A549 treated with dexamethasone at 1 μM for 4 hours (cell line): ENCODE measurements at places on chromosomes 12 and 14. TPM values are rescaled to one million over a fixed set of nuclear protein-coding genes. Genes with fewer than 3 reads are reported as not detected.

Gene TPH2
- total RNA-seq: 0.06 TPM in 1 of 5 replicates, not detected in the others

Gene PDE6H
- not detected in 5 replicates for total RNA-seq

Gene CD4
- total RNA-seq: not detected in 5 replicates

Gene PTCSC3
- not detected in 5 replicates for total RNA-seq

Gene ANKRD13A
- total RNA-seq: 13.4 to 17.9 TPM (median 15.7 TPM) in 5 replicates

Gene TMEM179
- total RNA-seq: 0.07 to 0.33 TPM (median 0.24 TPM) in 5 replicates

Gene AICDA
- 0.13 to 0.21 TPM (median 0.16 TPM) in 5 replicates for total RNA-seq

Gene ABCC9
- 0.01 to 0.02 TPM in 2 of 5 replicates, not detected in the others for total RNA-seq

Gene COX8C
- total RNA-seq: not detected in 5 replicates

Gene KCNH3
- 1.2 to 2.2 TPM (median 2.1 TPM) in 5 replicates for total RNA-seq

Gene SIX6
- not detected in 5 replicates for total RNA-seq

Gene LTBP2
- total RNA-seq: 7.4 to 14.0 TPM (median 11.1 TPM) in 5 replicates

Gene CMKLR1
- total RNA-seq: 0.02 to 0.11 TPM (median 0.05 TPM) in 3 of 5 replicates, not detected in the others

Gene PRB2
- 0.08 TPM in 1 of 5 replicates, not detected in the others for total RNA-seq

Gene RNASE8
- not detected in 5 replicates for total RNA-seq

Gene WIF1
- total RNA-seq: not detected in 5 replicates
